ENCODE measurements at places on chromosomes 2 and 18. TPM values are rescaled to one million over a fixed set of nuclear protein-coding genes. Genes with fewer than 3 reads are reported as not detected.
A peak's percentile ranks its signal among the peaks of the same experiment; 100 is the strongest.

- DNase-seq, result no peak
Observed at GRCh38 chr18:49344096-49344495, 116.3 kb downstream of the DYM start.

DNA sequence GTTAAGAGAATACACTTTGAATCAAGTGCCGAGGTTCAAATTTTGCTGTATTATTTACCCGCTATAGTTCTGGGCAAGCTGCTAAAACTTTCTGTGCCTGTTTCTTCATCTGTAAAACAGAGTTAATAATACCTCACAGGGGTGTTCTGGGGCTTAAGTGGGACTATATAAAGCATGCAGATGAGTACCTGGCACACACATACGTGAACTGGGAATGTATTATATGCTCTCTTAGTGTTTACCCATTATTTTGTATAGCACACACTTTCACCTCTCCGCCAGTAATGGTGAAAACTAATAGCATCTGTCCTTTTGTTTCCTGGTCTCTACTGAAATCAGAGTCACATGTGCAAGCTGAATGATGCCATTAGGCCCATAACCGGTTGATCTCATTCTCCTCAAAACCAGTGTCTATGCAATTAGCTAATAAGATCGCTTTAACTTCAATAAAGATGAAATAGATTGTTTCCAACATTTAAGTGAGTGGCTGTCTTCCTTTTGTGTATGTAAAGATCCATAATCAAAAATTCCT is 3.8 kb upstream of the CDKL4 start:
- DNase-seq, result no peak

- peak; percentile 14 for DNase-seq
Observed at GRCh38 chr2:151632993-151633565, 101.2 kb downstream of the NEB start.

GRCh38 chr2:50711714-50712113 is 320.2 kb downstream of the NRXN1 start:
- DNase-seq, result no peak

- DNase-seq, result no peak
Observed at GRCh38 chr18:68461481-68462018, 253.4 kb downstream of the TMX3 start.

The SNX17 gene
- total RNA-seq, result 191 TPM

- DNase-seq, result no peak
Observed at GRCh38 chr2:230761704-230762103, 49.1 kb downstream of the CAB39 start.

DNA sequence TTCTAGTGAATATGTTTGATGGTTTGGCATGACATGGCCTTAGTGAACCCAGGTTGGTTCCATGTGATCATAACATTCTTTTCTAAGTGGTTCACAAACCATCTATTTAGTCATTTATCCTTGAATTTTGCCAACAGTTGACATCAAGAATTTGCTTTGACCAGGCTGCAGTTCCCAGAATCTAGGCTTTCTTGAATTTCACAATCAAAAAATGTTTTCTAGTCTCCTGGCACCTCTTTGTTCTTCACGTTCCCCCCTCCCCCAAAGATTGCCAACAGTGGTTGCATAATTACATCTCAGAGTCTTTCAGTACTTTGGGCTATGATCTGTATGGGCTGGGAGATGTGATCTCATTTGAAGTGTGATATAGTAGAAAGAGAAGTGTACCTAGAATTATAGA is 124.0 kb downstream of the GATA6 start:
- no peak for DNase-seq

DNA sequence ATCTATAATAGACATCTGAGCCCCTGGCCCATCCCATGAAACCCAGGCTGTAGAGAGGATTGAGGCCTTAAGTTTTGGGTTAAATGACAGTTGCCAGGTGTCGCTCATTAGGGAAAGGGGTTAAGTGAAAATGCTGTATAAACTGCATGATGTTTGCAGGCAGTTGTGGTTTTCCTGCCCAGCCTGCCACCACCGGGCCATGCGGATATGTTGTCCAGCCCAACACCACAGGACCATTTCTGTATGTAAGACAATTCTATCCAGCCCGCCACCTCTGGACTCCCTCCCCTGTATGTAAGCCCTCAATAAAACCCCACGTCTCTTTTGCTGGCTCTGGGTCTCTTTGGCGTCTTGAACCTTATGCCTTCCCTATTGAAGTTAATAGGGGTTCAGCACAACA is 110.7 kb downstream of the XRCC5 start:
- no peak for DNase-seq

The MYO1B gene
- total RNA-seq, result 173 TPM
